ENCODE measurements at places on chromosomes 4 and X. TPM values are rescaled to one million over a fixed set of nuclear protein-coding genes. Genes with fewer than 3 reads are reported as not detected.
A peak's percentile ranks its signal among the peaks of the same experiment; 100 is the strongest.

Gene SYNPO2
- total RNA-seq = 0.53 TPM

Gene VCX2
- total RNA-seq = not detected

Gene HSFX1
- total RNA-seq = 2.1 TPM

Gene MOB1B
- total RNA-seq = 18.3 TPM

Gene GYPB
- not detected for total RNA-seq

Gene PLAC8
- 0.18 TPM for total RNA-seq

Gene GPRIN3
- total RNA-seq = 22.9 TPM

GRCh38 chrX:14528629-14529289 is 577 bp upstream of the GLRA2 start:
- DNase-seq = no peak

DNA sequence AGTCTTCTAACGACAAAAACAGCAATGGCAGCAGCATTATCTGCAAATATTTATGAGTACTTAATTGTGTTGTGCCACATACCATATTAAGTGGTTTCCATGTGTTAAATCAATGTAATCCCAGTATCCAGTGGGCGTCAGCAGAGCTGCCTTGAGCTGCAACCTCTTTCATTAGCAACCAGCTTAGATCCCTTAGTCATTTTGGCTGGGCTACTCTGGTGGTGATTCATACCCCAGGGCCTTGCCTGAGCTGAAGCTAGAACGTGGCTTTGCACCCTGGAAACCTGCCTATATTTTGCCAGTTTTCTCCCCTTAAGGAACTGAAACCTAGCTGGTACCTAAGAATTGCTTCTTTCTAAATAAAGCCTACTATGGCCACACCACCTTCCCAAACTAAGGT is 474.3 kb upstream of the FTHL17 start:
- peak; percentile 41 for DNase-seq

GRCh38 chr4:25564836-25565235 is 90.8 kb upstream of the SLC34A2 start:
- DNase-seq = no peak

DNA sequence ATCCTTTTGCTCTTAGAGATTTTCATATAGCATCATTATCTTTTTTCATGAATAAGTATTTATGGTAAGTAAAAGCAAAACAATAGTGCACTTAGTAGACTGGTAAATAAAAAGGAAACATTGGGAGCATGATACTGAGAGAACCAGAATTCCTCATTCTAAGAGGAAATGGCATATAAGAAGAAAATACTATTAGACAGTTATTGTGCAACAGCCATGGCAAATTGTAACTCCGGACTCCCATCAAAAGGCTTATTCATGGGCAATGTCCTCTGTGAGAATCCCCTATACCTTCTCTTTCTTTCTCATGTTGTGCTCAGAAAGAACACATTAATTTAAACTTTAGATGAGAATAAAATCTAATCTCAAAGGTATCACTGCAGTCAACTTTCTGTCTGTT is 42.4 kb downstream of the SPATA18 start:
- DNase-seq = no peak

DNA sequence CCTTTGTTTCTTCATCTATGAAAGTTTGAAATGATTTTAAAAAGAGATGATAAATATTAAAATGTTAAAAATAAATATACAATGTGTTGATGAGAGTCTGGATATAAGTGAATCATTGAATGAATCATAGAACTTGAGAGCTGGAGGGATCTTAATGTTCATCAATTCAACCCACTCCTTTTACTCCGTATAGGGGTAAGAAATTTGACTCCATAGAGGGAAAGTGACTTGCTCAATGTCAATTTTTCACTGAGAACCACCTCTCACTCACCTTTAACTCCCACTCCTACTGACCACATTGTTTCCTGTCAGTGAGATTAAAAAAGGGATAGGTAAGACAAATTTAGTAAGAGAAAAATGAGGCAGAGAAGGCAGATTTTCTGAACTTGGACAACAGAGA is 557.2 kb upstream of the GRIA3 start:
- no peak for DNase-seq

GRCh38 chr4:184476695-184477094 is 2.3 kb upstream of the IRF2 start:
- no peak for DNase-seq

- no peak for DNase-seq
Measured at GRCh38 chr4:732911-733630, 27.4 kb downstream of the PCGF3 start.

DNA sequence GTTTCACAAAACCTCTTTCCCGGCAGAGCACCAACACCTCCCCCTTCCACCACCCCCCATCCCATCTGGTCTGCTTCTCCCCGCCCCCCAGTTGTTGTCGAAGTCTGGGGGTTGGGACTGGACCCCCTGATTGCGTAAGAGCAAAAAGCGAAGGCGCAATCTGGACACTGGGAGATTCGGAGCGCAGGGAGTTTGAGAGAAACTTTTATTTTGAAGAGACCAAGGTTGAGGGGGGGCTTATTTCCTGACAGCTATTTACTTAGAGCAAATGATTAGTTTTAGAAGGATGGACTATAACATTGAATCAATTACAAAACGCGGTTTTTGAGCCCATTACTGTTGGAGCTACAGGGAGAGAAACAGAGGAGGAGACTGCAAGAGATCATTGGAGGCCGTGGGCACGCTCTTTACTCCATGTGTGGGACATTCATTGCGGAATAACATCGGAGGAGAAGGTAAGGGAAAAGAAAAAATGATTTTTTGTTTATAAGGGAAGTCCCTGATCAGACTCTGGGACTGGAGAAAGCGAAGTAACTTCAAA is at the start of gene PDGFRA:
Gene PDGFRA (plus strand): TSS at position 333 of the 541 bp plus-strand sequence. CDS start 29,476 bp downstream, outside the sequence.
- no peak for DNase-seq

DNA sequence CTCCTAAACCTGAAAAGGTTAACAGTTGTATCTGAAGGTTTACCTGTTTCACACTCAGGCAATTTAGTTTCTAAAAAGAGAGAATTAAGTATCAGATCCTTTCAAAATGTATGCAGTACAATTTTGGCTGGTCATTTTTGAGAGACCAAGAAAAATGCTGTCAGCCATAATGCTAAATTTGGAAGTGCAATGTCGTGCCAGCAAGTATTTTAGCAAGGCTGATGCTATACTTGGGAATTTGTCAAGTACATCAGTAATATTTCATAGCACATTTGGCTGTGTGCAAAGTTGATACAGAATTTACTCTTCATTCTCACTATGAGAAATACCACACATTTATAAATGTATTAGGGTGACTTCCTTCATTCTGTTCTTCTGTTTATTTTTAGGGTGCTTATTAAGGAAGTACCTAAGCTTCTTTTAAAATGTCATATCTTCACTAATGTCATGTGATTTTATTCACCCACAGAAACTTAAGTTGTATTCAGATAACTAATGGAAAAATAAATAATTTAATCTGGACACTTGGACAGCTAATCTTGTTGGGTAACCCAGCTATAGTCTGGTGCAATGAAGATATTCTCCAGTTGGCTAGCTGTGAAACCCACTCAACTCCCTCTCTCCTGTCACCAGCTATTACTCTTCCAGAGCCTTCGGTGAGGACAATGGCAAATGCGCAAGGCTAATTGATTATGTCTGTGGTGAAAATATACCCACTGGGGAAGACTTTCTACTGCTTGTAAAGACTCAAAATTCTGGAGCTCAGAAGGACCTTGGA is 84.2 kb upstream of the TLL1 start:
- DNase-seq = no peak

DNA sequence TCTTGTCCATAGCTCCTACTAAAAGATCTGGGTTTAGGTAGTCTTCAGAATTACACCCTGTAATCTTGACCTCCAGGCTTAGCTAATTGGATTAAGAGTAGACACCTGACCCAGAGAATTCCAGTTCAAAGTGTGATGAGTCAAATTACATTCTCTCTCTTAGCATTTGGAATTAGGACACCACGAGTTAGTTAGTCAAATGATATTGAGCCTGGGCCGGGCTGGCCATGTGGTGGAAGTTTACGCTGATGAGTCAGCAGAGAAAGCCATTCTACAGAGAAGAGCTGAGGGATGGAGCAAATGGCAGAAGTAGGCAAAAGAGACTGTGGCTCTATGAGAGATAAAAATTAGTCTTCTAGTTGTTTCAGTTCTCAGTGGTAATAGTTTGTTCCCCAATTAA is 31.1 kb downstream of the CEP44 start:
- no peak for DNase-seq

- no peak for DNase-seq
Measured at GRCh38 chr4:80171656-80172055, 25.6 kb upstream of the PRDM8 start.

GRCh38 chr4:152983774-152984411 is 47.8 kb downstream of the FHDC1 start:
- DNase-seq = no peak

- peak; percentile 72 for DNase-seq
Measured at GRCh38 chr4:85747882-85748491, 273.0 kb downstream of the ARHGAP24 start.

DNA sequence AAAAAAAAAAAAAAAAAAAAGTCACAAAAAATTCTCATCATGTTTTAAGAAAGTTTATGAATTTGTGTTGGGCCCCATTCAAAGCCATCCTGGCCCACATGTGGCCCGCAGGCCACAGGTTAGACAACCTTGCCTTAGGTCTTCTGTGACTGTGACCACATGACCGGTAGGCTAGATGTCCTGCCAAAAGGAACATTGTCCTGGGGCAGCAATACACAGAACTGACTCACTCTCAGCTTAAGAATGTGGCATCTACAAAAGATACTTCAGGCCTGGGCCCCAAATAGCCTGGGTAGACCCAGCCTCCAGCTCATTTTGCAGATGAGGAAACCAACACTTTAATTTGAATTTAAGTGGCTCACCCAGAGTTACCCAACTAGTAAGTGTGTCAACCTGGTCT is 10.0 kb downstream of the AWAT2 start:
- no peak for DNase-seq

GRCh38 chr4:151960449-151961230 is 199.8 kb upstream of the GATB start:
- no peak for DNase-seq

DNA sequence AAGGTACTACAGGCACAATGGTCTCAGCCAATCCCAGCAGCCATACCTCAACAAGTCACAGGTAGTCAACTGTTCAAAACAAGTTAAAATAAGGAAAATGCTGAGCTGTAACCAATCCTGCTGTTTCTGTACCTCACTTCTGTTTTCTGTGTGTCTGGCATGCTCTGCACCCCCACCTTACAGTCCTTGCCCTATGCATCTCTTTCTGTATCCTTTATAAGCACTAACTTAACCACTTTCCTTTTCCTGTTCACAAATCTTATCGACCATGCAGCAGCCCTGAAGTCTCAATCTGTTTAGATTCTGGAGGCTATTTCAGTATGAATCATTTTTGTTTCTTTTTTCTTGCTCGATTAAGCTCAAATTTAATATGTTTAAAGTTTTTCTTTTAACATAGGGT is 12.5 kb upstream of the FAM13A start:
- no peak for DNase-seq

DNA sequence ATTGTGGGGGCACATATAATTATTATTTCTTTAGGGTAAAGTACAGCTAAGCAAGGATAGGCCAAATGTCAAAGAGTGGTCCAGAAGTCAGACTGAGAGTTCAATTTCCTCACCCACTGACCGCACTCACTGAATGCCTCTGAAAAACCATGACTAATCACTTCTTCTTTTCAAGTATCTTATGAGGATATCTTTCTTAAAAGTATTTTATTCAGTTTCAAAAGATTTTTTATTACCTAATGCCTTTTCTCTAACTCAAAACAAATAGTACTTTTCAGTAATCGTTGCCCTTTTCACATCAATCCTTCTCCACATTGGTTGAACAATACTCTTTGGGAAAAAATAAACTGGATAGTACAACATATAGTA is 61.7 kb upstream of the CAMK2D start:
- no peak for DNase-seq

DNA sequence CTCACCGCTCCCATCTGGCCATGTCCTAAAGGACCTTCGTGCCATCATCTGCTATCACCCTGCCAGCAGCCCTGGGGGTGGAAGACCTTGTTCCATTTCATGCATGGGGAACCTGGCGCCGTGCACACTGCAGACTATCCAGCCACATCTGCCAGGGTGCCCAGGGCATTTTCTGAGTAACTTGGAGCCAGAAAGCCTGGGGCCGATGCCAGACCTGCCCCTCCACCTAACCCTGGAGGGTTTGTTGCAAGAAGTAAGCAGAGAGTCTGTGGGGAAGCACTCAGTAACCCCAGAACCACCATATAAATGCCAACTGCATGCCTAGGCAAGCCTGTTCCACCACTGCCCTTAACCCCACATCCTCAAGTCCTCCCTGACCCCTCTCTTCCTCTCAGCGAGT is 7.3 kb downstream of the HAUS7 start:
- DNase-seq = no peak

GRCh38 chrX:152020888-152021287 is 46.4 kb upstream of the GABRE start:
- DNase-seq = no peak

DNA sequence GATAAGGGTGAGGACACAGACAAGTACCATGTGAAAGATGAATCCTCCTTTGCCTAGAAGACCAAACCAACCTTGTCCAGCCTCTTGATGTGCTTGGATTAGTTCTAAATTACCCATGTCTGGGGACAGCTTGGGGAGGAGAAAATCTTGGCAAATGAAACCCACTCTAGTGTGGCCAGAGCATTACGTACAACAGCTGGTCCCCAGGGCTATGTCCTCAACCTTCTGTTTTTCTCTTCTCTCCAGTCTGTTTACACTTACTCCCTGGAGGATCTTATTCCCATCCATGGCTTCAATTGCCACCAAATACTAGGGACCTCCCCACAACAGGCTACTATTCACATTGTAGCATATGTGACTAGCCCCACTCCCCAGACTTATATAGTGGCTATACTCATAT is 384.5 kb downstream of the OPHN1 start:
- no peak for DNase-seq

DNA sequence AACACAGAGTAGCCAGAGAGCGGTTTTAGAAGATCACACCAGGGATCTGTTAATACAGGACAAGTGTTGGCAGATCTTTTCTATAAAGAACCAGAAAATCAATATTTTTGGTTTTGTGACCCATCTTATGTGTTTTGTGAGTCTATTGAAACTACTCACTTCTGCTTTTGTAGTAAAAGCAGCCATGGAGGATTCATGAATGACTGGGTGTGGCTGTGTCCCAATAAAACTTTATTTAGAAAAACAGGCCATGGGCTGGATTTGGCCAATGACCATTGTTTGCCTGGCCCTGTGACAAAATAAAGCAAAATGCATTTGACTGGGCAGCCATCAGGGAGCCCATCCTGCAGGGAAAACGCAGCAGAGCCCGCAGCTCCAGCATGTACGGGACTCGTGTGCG is 99.9 kb upstream of the ADRA2C start:
- no peak for DNase-seq

DNA sequence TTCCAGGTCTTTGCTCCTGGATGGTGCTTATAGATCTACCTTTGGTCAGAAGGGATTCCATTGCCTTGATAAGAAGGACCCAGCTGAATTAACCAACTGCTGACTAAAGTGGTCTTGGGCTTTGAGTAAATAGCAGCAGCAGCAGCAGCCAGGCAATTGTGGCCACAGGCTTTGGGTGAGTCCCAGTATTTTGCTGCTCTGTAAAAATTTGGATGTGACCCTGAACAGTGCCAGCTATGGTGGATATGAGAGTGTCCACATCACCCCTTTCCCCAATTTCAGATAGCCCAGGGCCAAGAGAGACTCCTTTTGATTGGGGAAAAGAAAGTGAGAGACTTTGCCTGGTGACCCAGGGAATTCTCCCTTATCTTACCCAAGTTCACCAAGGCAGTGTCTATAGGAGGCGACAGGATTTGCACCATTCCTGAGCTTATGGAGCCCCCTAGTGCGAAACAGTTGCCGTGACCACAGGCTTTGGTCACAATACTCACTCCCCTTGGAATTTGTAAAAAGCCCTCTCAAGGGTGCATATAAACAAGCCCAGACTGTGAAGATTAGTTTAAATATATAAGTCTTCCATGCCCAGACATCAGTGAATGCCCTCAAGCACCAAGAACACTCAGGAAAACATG is 518.0 kb downstream of the TMA16 start:
- DNase-seq = no peak
